Stomach (tissue), 19 donors: ENCODE measurements at places on chromosomes 6 and 20. TPM values are rescaled to one million over a fixed set of nuclear protein-coding genes. Genes with fewer than 3 reads are reported as not detected.

The THEMIS gene
- polyA plus RNA-seq, result 0.08 TPM

DNA sequence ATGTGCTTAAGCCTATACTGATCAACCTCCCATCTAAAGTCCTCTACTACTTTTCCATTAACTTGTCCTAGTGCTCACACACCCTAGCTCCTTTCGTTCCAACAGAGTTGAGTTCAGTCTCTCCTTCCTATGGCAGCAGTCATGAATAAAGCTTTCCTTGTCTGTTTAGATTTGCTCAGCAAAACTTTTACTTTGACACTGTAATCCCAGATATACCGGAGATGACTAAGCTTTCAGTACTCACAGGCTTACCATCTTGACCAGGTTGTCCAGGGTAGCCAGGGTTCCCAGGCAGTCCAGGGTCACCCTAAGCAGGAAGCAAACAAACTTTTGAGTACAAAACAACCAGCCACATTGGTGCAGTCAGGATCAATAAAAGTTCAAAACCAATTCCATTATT lies 90.7 kb downstream of the COL21A1 start:
- no peak for DNase-seq
- no peak overlapping the region for H3K27ac ChIP-seq
- no peak overlapping the region for H3K4me3 ChIP-seq
- H3K36me3 ChIP-seq, result no peaks in the 10 kb centered on the region
- H3K4me1 ChIP-seq, result no peaks in the 10 kb centered on the region

GRCh38 chr6:61606500-61606899 lies 679.5 kb downstream of the KHDRBS2 start:
- DNase-seq, result no peak
- no peaks in the 10 kb centered on the region for H3K4me1 ChIP-seq
- H3K27me3 ChIP-seq, result no peaks in the 10 kb centered on the region

DNA sequence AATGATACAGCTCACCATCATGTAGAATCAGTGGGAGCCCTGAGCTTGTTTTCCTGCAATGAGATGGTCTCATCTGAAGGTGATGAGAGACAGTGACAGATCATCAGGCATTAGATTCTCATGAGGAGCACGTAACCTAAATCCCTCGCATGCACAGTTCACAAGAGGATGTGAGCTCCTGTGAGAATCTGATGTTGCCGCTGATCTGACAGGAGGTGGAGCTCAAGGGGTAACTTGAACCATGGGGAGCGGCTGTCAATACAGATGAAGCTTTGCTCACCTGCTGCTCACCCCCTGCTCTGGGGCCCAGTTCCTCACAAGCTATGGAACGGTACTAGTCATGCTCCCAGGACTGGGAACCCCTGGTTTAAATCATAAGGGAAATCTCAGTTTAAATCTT lies 89.2 kb downstream of the THBS2 start:
- DNase-seq, result peak; percentile 23
- no peaks in the 10 kb centered on the region for H3K36me3 ChIP-seq
- H3K4me1 ChIP-seq, result no peaks in the 10 kb centered on the region
- no peaks in the 10 kb centered on the region for H3K27me3 ChIP-seq

The IYD gene
- 0.46 TPM for polyA plus RNA-seq

DNA sequence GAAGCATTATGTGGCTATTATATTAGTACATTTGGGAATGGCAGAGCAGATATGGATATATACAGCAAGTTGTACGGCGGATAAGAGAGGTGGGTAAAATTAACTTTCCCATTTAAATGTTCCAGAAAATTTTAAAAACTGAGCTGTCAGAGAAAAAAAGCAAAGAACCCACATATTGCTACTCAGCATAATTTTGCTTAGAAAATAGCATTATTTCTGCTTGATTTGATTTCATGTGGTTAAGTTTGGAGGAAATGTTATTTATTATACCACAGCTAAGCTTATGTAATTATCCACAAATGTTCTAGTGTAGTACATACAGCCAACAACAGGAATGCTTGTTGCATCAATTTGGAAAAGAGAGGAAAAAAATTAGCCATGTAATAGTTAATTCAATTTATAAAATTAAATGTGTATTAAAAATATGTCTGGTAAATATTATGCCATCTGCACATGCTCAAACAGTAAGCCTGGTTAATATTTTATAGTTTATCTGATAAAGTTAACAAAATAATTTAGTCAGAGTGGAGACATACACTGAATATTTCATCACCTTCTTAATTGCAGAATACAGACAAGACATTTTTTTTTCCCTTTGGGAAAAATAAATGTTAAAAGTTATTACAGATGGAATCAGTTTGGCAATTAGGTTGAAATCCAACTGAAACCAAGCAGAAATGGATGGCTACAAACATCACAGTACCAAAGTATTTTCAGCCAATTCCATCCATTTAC lies 172.1 kb upstream of the ID4 start:
- DNase-seq, result no peak
- H3K4me1 ChIP-seq, result peaks cover 23% of the 10 kb centered on the region
- no peak overlapping the region for H3K27ac ChIP-seq
- no peaks in the 10 kb centered on the region for H3K36me3 ChIP-seq
- no peak overlapping the region for H3K4me3 ChIP-seq

The NRSN1 gene
- 0.68 TPM for polyA plus RNA-seq

- peaks cover 13% of the 10 kb centered on the region for H3K4me1 ChIP-seq
- no peak overlapping the region for H3K4me3 ChIP-seq
- H3K27me3 ChIP-seq, result no peaks in the 10 kb centered on the region
These were observed 4.6 kb upstream of the MYB start for GRCh38 chr6:135176464-135176863.

DNA sequence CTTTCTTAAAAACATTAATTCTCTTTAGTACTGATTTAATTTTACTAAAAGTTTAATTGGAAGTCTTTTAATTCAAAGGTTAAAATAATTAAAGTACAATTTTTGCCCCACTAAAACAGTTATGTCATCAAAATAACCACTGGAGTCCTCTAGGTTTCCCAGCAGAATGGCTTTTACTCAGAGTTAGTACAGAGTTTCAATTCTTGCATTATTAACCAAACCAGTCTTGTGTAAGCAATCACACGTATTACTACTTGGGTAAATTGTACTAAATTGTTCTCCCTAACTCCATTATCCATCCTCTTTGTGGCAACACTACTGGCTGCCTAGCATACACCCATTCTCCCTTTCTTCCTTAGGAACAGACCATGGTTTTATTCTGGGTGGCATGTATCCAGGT lies 36.9 kb downstream of the CDK19 start:
- DNase-seq, result no peak
- H3K4me1 ChIP-seq, result peaks cover 3% of the 10 kb centered on the region
- no peaks in the 10 kb centered on the region for H3K36me3 ChIP-seq
- H3K27me3 ChIP-seq, result no peaks in the 10 kb centered on the region

- DNase-seq, result no peak
- H3K27ac ChIP-seq, result no peak overlapping the region
- H3K27me3 ChIP-seq, result no peaks in the 10 kb centered on the region
- no peak overlapping the region for H3K4me3 ChIP-seq
These were observed 602.5 kb upstream of the CDH4 start for GRCh38 chr20:60649541-60649940.

DNA sequence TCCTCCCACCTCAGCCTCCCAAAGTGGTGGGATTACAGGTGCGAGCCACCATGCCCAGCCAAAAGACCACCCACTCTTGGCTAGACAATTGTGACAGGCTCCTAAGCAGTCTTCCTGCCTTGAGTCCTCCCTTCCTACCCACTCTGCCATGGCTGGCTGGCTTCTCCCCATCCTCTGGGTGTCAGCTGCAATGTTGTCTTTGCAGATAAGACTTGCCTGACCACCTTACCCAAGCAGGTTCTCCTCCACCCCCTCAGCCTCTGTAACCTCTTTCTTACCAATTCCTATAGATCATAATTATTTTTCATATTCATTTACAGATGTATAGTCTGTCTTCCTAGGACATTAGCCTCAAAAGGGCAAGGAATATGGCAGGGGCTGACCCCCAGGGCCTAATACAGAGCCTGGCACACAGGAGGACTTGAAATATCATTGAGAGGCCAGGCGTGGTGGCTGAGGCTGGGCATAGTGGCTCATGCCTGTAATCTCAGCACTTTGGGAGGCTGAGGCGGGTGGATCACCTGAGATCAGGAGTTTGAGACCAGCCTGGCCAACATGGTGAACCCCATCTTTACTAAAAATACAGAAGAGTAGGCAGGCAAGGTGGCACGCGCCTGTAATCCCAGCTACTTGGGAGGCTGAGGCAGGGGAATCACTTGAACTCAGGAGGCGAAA lies 28.7 kb upstream of the SPAG4 start:
- peaks cover 20% of the 10 kb centered on the region for H3K36me3 ChIP-seq
- no peaks in the 10 kb centered on the region for H3K27me3 ChIP-seq

DNA sequence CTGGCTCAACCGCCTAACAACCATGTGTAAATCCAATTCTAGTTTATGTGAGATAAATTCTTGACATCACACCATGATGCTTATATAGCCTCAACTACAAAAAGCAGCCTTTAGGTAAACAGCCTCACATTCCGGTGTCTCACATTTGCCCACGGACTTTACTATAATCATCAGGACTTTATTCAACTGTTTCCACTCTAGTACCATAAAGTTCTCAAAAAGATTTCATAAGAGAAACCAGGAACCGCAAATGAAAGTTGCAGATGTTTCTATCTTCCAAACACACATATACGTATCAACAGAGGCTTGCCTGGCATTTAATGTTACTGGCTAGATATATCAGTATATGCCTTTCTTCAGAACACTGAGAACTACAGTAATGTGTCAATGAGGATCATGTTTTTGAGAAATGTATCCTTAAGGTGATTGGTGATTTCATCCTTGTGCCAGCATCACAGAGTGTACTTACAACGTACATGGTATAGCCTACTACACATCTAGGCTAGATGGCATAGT lies 80.0 kb downstream of the EPB41L2 start:
- no peak for DNase-seq
- H3K4me3 ChIP-seq, result no peak overlapping the region
- H3K4me1 ChIP-seq, result no peaks in the 10 kb centered on the region

The CENPW gene
- 13.9 TPM for polyA plus RNA-seq

The LPA gene
- polyA plus RNA-seq, result not detected
